ENCODE measurements at places on chromosomes 3 and 15. TPM values are rescaled to one million over a fixed set of nuclear protein-coding genes. Genes with fewer than 3 reads are reported as not detected.
A peak's percentile ranks its signal among the peaks of the same experiment; 100 is the strongest.

GRCh38 chr3:172042136-172042662, 2.8 kb downstream of the FNDC3B start:
- DNase-seq: no peak

LSAMP gene
- total RNA-seq: 2.0 TPM

DNA sequence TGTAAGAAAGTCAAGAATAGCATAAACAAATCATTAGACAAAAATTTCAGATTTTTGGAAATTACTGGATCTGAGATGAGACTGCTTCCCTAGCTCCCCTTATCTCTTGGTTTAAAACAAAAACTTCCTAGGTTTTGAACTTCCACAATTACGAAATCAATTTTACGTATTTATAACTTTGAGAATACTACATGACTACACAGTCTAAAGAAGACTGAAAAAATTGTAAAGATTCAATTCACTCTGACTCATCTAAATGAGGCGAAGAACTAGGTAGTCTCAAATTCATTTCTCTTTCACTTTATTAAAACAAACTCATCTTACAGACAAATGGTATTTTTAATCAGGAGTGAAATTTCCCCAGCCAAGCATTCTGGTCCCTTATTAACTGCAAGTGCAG, 10.3 kb downstream of the CCDC54 start:
- DNase-seq: no peak

GRCh38 chr15:50134524-50135024, 15.5 kb upstream of the ATP8B4 start:
- DNase-seq: no peak

- DNase-seq: peak; percentile 35
Observed at GRCh38 chr3:168653255-168653654, 557.5 kb upstream of the GOLIM4 start.

- DNase-seq: peak; percentile 69
Observed at GRCh38 chr15:41263891-41264351, 32.9 kb downstream of the CHP1 start.

DNA sequence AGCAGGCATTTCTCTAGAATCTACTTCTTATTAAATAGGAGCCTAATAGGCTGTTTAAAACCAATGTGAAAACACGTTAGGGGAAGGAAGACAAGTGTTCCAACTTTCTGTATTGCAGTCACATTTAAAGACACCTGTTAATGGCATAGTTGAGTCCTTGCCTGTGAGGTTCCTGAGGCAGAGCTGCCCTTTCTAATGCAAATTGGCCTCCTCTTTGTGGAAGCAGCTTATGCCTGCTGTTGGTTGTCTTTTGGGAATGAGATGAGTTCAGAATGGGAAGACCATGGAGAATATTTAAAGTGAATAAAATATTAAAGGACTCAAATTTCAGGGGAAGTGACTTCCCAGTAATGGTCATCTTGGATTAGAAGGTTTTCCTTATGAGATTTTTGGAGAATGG, 51.2 kb downstream of the NEK11 start:
- peak; percentile 83 for DNase-seq

UBAP1L gene
- total RNA-seq: 1.4 TPM

ADAMTS17 gene
- 0.74 TPM for total RNA-seq

DTX3L gene
- 6.8 TPM for total RNA-seq
